ENCODE measurements at places on chromosomes 1 and 21.

GRCh38 chr1:26112407-26112775 is 767 bp downstream of the PDIK1L start:
- DNase-seq = peak; percentile 50

DNA sequence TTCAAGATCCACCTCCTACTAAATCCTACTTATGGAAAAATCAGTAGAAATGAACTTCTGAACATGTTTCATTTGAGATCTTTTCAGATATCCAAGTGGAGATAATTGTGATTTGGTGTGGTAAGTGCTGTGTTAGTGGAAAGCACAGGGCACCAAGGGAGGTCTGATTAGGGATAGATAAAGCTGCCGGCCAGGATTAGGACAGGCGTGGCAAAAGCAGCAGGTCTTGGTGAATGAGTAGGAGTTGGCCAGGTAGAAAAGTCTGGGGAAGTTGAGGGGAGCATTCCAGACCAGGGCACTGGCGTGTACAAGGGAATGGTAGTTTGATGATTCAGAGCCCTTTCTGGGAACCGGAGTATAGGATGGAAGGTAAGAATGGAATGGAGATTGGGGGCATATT is 47.8 kb downstream of the AZIN2 start:
- DNase-seq = no peak

DNA sequence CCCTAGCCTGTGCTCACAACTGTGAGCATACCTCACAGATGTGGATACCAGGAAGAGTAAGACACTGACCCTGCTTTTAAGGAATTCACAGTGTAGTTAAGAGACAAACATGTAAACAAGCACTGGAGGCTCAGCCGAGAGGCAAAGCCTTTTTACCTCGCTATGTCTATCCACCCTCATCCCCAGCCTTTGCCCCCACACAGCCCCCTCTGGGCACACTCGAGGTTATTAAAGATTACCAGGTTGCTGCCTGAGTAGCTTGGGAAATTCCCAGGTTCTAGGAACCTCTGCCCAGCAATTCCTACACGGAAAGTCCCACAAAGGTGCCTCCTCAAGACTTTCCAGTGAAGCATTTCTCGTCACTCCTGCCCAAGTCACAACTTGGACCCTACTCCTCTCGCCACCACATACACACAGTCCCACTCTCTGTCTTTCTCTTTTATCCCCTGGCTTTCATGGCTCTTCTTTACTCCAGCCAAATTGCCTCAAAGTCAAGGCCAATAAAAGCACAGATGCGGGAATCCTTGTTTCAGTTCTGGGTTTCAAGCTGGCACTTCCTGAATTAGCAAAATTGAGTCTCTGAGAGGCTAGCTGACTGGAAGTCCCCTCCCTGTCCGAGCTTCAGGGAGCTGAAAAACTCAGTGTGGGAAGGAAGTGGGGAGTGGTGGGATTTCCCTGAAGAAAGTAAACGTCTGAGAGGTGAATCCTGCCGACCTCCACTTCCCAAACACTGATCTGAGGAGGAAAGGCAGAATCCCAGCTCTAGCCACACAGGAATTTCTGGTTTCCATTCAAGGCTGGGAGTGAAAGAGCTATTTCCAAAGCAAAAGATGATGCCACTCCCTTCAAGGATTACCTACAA is 7.6 kb downstream of the DENND2D start:
- DNase-seq = peak; percentile 87

GRCh38 chr1:199297887-199298286 is 659.0 kb downstream of the PTPRC start:
- no peak for DNase-seq

GRCh38 chr1:27103498-27103897 is 51.4 kb downstream of the SLC9A1 start:
- no peak for DNase-seq

GRCh38 chr1:15172405-15173259 is 19.1 kb downstream of the TMEM51 start:
- DNase-seq = peak; percentile 16

- peak; percentile 12 for DNase-seq
These were observed 779 bp upstream of the DEGS1 start for GRCh38 chr1:224182057-224182865.

DNA sequence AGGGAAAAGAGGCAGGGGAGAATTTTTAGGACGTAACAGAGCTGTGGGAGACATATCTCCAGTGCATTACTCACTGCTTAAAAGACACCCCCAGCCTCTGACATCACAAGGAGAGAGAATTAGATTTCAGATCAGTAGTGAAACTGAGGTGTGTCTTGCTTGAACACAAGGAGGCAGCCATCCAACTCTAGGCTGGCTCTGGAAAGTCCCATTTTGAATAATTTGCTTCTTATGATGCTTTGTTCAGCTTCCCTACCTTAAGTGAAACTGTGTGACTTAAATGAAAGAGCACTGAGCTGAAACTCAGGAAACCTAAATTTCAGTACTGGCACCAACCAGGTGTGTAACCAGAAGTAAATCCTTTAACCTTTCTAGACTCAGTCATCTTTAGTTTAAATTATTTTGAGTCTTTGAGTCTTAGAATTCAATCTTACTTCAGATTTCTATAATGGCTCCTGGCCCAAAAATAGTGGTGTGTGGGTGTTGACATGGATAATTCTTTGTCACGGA is 251.6 kb upstream of the SGIP1 start:
- DNase-seq = no peak

- peak; percentile 31 for DNase-seq
These were observed 12.2 kb downstream of the EVA1C start for GRCh38 chr21:32424674-32425073.

GRCh38 chr1:24600551-24600950 is 42.6 kb upstream of the SRRM1 start:
- DNase-seq = no peak

DNA sequence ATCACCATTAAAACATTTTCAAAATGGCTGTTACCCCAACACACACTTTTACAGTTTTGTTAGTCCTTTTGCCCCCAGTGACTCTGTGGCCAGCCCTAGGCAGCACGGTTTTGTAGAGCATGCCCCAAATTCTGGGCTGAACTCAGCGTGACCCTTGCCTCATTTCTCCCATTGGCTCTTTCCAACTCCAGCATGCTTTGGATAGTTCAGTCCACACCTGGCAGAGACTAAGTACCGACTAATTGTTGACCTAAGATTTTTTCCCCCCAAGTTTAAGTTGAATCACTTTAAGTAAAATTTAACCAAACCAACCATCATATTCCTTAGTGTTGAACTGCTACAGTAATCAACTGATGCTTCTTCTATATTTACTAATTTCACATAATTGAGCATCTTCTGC is 62.4 kb upstream of the LRRC8B start:
- no peak for DNase-seq

DNA sequence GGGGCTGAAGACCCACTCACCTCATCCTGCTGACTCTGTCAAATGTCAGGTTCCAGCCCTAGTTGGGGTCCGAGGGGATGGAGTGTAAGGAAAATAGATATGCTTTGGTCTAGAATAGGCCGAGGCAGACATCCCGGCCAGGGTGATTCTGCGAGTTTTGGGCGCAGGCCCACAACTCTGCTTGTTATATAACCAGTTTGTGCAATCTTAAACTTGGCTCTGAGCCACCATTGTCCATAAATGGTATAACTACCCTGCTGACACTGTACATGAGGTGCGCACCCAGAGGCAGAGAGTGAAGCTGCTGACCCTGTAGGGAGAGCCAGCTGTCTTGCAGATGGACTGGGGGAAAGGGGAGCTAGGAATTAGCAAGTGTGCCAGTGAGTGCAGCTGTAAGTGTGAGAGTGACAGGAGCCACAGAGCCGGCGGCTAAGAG is 1388.8 kb downstream of the AMY1C start:
- DNase-seq = no peak

DNA sequence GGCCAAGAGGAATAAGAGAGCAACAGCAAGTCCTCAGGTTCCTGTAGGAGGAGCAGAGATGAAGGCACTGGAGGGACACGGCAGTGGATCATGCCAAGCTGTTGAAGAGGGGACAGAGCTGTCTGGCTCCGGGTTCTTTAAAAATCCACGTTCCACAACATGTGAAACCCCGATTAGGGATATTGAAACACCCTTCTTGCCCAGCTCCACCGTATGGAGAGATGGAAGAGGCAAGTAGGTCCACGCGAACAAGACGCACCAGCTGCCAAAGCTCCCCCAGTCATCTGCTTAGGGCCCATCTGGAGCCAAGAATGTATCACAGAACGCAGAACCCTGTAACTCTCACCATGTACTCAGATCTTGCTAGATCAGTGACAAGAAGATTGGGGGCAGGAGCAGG is 3.9 kb downstream of the C1orf198 start:
- DNase-seq = no peak

DNA sequence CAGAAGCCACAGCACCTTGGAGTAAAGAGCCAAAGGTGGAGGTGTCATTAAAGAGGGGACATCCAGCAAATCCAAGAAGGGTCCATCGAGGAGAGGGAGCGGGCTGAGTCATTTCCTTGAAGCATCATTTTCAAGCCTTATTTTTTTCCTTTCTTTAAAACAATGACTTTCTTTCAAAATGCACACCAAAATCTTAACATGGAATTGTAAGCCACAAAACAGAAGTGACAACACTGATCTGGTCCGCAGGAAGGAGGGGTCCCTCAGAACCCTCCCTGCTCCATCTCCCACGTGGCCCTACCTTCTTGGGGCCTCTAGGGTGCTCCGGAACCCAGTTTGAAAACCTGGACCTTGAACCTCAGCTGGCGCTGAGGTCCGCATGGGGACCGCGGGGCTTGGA is 14.8 kb downstream of the DHRS3 start:
- DNase-seq = no peak

- DNase-seq = no peak
These were observed 511.9 kb downstream of the PTPRC start for GRCh38 chr1:199150756-199151155.

GRCh38 chr1:237975903-237976302 is 85.2 kb upstream of the ZP4 start:
- DNase-seq = no peak

- no peak for DNase-seq
These were observed 62.6 kb upstream of the CYYR1 start for GRCh38 chr21:26635681-26636080.

DNA sequence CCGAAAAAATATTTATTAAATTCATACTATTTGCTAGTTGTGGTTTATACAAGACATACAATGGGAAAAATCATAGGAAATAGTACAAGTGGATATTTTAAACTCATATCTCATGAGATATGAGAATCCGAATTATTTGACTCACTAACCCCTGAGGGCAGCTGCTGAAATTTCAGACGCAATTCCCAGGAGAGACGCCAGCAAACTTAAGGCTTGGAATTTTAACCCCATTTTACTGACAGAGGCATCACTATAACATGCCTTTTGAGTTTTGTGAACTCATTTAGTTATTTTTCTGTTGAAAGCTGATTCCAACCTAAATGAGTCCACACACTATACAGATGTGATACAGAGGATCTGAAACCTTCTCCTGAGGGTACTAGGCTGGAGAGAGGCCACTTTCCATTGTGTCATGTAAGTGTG is 5.9 kb upstream of the MROH9 start:
- DNase-seq = no peak

DNA sequence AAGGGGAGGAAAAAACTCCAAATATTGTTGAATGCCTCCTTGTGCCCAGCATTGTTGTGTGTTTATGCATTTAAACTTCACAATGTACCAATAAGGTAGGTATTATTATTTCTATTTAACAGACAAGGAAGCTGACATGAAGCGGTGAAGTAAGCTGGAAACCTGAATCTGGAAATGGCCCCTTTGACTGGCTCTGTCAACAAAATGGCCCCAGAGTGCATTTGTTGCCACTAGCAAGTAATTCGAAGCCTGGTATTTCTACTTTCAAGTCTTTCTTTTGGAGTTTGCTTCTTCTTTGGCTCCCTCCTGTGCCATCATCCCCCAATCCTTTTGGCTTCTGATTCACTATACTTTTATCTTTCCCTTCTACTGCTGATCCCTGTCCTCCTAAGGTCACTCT is 23.1 kb downstream of the CRYZL1 start:
- DNase-seq = no peak

DNA sequence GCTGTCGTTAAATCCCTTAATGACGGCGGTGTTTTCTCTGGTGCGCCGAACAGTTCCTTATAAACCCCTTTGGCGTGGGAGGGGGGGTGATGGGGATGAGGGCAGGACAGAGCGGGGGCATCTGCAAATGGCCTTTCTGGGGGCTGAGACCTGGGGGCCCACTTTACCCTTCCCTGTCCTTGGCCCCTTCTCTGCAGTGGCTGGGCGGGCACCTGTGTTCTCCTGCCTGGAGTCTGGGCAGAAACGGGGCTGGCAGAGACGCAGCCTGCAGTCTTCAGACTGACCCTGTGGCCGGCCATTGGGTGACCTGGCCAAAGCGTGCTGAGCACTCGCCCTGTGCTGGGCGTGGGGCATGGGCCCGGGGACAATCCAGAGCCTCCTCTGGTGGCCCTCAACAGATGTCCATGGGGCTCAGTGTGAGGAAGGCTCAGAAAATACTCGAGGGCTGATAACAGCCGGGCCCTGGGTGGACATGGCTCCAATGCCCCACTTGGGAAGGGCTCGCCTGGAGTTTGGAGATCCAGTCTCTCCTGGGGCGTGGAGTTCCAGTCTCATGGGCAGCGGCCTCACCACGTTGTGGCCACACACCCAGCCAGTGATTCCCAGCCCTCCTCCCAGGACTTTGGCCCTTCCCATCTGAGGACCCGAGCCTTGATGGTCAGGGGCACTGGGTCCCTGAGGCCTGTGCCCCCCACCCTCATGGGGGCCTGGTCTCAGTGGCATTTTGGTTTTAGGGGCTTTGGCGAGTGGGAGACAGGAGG is 50.8 kb upstream of the ACTRT2 start:
- no peak for DNase-seq

DNA sequence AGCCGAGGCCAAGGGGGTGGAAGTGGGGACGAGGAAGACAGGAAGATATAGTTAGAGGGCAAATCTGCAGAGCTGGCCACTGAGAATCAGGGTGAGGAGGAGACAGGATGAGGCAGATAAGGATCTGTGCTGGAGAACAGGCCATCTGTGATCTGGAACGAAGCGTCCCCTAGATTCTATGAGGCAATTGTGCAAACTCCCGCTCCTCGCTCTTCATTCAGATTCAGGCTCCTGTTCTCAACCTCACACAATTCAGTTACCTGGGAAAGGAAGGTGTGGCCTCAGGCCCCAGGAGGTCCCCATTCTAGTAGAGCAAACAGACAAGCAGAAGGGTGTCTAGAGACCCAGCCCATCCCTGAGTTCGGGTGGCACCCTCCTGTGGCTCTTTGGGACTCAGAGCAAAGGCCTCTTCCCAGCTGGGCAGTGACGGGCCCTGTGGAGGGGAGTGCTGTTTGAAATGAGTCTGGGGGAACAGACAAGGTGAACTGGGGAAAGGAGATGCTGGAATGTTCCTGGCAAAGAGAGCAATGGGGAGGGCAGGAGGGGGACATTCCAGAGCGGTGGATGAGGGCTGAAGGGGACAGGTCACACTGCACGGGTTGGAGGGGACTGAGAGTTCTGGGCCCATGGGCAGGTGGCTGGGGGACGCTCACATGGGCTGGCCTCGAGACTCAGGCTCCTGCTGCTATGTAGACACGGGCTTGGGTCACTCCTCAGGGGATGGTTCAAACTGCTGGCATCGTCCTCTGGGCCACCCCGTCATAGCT is 39.9 kb upstream of the AJAP1 start:
- no peak for DNase-seq
